ENCODE measurements at places on chromosomes 7 and 10.

DNA sequence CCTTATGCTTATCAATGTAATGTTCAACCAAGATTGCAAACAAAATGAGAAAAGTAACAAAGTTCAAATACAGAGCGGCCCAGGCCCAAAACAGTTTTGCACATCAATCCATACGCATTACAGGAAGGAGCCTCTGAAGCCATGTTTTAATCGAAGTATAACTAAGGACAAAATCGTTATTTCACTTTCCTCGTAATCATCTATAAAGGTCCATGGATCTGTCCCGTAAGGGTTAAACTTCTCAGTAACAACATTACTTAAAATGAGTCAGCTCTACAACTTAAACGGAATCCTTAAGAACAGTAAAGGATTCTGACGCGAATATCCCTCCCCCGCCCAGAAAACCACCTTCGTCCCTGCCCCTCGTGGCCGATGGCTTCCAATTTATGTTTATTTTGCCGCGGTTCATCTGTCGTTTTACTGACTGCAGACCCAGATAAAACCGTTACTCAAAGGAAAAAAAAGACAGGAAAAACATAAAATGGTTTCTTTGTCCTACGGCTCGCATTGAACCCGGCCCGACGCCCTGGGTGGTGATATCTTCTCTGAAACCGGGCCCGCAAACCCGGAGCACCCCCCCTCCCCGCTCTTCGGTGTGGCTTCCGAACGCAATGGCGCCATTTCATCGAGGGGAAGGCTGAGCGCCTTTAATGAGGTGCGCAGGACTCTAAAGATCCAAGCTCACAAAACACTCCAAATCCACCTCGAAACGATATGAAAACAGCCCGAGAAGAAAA lies 1.1 kb downstream of the HNRNPA2B1 start:
- peak; percentile 57 for DNase-seq

- no peak for DNase-seq
Measured at GRCh38 chr7:22420973-22421635, 64.2 kb upstream of the RAPGEF5 start.

- DNase-seq: no peak
Measured at GRCh38 chr7:113424185-113424817, 305.9 kb upstream of the SMIM30 start.

DNA sequence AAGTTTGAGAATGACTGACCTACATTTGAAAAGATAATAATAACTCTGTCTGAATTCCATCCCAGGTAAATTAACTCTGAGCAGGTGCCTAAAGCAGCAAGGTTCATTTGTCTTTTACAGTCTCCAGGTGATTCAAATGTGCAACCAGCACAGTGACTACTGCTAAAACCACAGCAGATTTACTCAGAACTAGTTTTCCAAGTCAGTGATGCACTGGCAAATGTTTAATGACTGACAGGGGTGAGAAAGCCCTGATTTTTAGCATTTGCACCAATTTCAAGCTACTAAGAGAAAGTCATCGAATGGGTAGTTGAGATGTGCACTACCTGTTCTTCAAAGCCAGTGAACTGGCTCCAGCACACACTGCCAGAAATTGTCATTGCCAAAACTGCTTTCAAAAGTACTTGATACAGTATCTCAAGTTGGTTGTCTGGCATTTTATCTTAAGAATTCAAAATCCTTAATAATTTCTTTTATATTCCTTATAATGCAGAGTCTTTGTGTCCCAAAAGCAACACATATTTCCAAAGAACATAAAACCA lies 60.3 kb downstream of the ATOH7 start:
- no peak for DNase-seq

GRCh38 chr10:123583639-123584418 lies 82.3 kb upstream of the GPR26 start:
- no peak for DNase-seq

- DNase-seq: no peak
Measured at GRCh38 chr7:128731184-128731583, 8.0 kb upstream of the CALU start.

DNA sequence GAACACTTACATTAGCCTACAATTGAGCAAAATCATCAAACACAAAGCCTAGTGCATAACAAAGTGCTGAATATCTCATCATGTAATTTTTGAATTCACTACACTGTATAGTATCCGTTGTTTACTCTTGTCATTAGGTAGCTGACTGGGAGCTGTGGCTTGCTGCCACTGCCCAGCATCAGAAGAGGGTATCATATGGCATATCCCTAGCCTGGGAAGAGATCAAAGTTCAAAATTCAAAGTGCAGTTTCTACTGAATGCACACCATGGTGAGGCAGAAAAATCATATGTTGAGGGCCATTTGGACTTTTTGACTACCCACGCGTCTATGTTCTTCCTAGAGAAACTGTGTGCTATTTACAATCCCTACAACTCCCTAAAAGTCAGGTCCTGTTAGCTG lies 7.5 kb upstream of the ZC3HAV1 start:
- DNase-seq: no peak

- DNase-seq: no peak
Measured at GRCh38 chr7:33589911-33590310, 315.4 kb upstream of the BMPER start.

DNA sequence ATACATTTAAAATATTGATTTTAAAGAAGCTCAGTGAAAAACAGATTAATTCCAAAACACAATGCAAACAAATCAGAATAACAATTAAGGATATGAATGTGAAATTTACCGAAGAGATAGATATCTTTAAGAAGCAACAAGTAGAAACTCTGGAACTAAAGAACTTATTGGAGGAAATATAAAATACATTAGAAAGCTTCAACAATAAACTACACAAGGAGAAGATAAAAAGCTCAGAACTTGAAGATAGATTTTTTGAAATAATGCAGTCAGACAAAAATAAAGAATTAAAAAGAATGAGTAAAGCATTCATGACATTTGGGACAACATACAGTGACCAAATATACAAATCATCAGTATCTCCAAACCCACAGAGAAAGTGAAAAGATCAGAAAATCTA lies 43.2 kb downstream of the HIBADH start:
- DNase-seq: no peak

DNA sequence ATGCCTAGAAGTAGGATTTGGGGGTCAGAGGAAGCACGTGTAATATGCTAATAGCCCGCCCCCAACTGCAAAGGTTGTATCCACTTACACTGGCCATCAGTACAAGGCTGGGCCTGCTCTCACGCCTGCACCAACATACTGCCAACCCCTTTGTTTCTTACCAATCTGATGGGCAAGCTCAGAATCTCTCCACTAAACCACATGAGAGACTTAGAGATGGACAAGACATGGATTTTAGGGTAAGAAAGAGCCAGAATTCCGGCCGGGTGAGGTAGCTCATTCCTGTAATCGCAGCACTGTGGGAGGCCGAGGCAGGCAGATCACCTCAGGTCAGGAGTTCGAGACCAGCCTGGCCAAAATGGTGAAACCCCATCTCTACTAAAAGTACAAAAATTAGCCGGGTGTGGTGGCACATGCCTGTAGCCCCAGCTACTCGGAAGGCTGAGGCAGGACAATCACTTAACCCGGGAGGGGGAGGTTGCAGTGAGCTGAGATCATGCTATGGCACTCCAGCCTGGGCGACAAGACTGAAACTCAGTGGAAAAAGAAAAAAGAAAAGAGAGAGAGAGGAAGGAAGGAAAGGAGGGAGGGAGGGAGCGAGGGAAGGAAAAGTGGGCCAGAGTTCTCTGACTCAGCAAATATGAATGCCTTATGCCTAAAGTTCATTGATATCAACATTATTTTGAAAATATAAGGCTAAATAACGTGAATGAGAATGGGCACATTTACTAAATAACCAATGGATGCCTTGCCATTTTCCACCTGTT lies 162.2 kb downstream of the SLIT1 start:
- no peak for DNase-seq

DNA sequence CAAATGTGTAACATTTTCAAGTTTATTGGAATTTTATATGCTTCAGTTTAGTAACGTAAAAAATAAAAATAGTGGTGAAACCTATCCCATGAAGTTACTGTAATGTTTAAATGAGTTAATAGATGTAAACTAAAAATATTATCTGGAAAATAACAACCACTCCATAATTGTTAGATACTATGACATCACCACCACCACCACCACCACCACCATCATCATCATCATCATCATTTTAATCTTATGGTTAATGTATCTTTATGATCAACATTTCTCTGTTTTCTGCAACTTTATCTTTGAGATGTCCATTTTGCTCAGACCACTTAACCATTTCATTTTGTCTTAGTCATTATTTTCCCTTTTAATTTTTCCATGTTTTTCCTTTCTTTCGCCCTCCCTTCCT lies 23.4 kb upstream of the CACNA2D1 start:
- DNase-seq: no peak

DNA sequence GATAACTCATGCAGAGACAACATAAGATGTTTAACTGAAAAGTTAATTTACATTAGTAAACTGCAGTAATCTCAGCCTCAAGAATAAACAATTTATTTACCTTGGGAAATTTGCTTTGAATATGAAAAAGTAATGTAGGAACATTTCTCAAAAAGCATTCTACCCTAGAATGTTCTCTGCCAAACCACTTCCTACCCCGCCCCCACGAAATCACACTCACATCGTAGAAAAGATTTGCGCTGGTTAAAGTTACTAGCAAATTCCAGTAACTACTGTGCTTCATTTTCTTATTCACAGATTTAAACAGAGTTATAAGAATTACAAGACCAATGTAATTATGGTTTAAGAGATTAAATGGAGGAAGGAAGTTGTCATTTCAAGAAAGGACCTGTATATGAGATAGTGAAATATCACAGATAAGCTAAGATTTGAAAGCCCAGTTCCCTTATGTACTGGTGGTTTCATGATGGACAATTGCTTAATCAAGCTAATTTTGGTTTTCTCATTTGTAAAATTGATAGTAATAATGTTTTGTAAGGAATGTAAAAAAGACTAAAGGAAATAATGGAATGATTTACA lies 175.4 kb downstream of the GNAI1 start:
- DNase-seq: no peak

DNA sequence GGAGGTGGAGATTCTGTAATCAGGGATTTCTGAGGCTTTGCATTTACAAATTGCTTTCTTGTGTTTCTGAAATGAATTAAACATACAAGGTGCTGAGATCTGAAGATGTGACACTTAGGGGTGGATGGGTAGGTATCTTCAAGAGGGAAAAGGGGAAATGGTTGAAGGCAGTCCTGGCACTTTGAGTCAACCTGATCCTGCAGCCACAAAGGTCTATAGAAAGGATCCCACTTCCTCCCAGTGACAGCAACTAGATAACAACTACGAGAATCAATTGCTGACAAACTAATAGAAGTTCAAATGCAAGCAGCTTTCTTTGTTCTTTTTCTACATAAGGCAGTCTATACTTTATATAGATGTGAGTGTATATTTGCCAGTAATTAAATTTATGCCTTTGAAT lies 553.3 kb downstream of the MDFIC start:
- no peak for DNase-seq

DNA sequence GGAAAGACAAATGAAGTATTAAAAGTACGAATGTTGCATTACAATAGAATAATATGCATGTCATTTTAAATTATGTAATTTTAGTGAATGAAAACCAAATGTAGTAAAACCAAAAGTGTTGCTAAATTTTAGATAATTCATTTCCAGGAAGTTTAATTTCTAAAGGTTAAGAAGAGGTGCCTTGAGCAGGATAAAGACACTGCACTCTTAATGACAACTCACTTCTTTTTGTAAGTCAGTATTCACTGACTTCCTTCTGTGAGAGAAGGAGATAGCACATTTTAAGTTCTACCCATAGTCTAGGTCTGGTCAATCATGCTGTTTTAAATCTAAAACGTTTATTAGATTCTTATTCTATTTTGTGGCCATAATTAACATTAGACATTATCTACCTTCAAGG lies 160.2 kb downstream of the CRPPA start:
- DNase-seq: no peak

- DNase-seq: no peak
Measured at GRCh38 chr10:58140691-58141347, 126.9 kb downstream of the IPMK start.

Measured in activated T-helper 9 cell treated with anti-CD3 and anti-CD28 coated beads, Interleukin-2, amount 50 U/mL, for 16 hours (primary cell).